Muscle of arm (tissue), 14 donors: ENCODE measurements at places on chromosomes 6 and 20.

DNA sequence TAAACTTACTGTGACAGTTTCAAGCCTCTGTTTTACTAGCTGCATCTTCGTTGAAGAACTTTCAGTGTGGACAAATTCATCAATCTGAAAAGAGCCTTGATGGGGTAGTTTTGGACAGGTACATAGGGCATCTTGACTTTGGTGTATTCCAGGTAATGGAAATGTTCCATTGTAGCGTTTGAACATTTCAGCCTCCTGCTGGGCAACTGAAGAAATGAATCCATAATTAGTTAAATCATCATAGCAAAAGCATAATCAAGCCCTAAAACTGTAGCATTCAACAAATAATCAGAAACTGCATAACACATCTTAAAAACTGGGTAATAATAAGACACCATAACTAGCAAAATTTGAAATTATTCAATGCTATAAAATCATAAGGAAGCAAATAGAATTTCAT lies 86.2 kb downstream of the AHI1 start:
- no peak for DNase-seq

- no peak for DNase-seq
These were observed 445.4 kb upstream of the DEFB115 start for GRCh38 chr20:30811885-30812671.

- DNase-seq = no peak
These were observed 39.2 kb downstream of the LIN28B start for GRCh38 chr6:104995989-104996617.

DNA sequence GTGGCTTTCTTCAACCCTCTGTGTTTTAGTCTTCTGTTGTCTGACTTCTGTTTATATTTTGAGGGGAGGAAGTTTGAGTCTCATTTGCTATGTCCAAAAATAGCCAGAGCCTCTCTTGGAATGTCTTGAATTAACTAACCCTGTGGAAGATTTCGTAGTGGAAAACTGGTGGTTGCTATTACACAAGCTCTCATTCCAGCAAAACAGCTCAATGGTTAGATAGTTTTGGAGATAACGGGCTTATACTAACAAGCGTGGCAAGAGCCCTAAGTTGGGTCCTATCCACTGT lies 1.6 kb downstream of the CCN2 start:
- DNase-seq = peak; percentile 75

DNA sequence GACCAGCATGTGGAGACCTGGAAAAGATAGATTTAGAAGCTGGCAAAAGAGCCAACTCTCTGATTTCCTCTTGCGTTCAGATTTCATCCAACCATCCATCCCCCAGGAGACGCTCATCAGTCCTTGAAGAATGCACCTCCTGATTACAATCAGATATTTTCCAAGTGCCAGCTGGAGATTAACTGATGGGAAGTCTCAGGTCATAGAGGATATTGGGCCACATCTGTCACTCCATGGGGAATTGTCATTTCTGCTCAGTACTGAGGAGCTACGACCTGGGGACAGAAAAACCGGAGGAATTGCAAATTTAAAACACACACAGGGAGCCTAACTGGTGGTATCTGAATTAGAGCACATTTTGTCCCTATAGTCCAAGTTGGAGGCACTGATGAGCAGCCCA lies 496.2 kb upstream of the SULF2 start:
- no peak for DNase-seq

GRCh38 chr6:37878150-37878710 lies 58.7 kb downstream of the ZFAND3 start:
- DNase-seq = no peak

DNA sequence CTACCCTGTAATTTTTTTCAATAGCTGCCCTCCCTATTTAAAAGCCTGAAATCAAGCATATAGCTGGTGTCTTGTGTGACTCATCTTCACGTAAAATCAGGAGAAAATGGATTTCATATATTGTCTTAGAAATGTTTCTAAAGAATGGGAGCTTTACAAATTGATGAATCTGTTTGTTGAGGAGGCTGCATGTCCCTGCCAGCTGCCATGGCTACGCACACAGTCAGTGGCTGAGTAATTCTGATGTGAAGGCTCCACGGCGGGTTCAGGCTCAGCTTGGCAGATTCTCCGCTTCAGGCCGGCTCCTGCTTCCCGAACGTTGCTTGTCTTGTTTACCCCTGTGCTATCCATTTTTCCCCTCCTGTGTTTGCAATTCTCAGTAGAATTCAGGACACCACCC lies 82.8 kb downstream of the CCDC170 start:
- no peak for DNase-seq

- no peak for DNase-seq
These were observed 71.7 kb downstream of the B4GALT5 start for GRCh38 chr20:49641683-49642656.

DNA sequence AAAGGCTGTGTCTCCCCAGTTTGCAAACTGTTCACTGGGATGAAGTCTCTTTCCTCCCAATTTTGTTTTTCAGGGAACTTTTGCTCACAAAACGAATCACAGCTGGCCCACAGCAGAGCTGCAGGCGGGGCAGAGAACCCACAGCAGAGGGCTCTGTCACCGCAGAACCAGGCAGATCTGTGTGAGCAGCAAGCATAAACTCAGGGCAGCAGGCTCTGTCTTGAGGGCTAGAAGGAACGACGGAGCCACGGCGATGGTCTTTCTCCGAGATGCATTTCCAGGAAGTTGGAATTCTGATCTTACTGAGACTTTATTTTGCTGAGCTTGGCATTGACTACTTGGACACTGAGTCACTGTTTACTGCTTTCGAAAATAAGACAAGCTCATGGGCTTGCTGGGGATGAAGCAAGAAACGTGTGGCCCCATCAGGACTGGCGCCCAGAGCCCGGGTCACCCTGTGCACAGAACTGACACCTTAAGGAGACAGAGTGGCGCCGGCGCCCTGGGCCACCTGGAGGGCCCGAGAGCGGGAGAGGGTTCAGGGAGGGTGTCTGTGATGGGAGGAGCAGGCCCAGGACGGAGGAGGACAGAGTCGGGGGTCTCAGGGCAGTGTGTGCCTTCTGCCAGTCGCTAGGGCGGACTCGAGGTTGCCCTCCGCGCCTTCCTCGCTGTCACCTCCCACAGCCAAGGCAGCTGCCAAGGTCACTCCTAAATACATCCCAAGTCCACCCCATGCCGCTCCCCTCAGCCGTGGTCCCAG lies 106.3 kb upstream of the NXT1 start:
- DNase-seq = no peak

DNA sequence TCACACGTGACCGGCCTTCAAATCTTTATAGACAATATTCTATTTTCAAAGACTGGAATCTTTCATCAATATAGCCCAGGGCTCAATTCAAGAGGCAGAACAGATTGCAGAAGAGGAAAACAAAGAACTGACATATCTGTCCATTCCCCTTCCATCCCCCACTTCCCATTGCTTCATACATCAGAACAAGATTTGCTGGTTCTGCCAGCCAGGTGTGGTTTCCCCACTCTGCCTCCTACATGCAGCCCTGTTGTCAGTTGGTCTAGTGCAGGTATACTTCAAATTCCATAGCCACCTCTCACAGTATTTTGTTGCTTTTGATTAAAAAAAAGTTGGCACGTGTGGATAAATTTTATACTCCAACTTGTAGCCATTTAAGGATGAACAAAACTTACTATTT lies 174.9 kb downstream of the CD109 start:
- DNase-seq = no peak

DNA sequence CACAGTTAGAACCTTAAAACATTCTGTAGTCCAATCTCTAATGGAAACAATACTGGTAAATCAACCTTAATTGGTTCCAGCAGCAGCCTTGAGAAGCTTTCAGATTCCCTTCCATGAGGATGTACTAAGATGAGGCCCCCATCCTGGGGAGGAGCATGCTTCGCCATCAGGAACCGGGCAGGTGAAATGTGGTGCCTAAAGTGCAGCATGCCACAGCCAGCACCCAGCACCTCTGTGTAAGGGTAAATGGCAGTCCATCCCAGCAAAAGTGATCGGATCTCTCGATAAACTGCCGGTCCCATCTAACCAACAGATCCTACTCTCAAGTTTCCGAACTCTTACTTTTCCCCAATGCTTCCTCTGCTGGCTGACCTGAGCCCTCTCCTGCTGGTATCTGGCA lies 166.3 kb upstream of the PDE10A start:
- no peak for DNase-seq

DNA sequence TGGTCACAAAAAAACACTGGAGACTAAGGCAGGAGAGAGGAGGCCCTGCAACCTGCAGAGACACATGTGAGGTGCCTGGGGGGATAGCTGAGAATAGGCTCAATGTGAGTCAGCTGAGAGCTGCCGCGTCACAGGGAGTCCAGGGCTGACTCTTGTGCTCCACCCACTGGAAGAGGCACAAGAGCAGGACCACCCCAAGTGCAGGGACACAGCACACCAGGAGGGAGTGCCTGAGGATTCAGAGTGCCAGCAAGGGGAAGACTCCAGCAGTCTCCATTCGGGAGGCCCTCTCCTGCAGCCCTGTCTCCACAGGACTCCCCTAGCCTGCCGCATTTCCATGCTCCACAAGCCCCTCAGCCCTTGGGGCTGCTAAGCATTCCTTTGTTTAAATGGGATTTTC lies 105.5 kb downstream of the HUS1B start:
- DNase-seq = peak; percentile 5

- DNase-seq = no peak
These were observed 647.9 kb downstream of the KIF16B start for GRCh38 chr20:15925376-15925775.

DNA sequence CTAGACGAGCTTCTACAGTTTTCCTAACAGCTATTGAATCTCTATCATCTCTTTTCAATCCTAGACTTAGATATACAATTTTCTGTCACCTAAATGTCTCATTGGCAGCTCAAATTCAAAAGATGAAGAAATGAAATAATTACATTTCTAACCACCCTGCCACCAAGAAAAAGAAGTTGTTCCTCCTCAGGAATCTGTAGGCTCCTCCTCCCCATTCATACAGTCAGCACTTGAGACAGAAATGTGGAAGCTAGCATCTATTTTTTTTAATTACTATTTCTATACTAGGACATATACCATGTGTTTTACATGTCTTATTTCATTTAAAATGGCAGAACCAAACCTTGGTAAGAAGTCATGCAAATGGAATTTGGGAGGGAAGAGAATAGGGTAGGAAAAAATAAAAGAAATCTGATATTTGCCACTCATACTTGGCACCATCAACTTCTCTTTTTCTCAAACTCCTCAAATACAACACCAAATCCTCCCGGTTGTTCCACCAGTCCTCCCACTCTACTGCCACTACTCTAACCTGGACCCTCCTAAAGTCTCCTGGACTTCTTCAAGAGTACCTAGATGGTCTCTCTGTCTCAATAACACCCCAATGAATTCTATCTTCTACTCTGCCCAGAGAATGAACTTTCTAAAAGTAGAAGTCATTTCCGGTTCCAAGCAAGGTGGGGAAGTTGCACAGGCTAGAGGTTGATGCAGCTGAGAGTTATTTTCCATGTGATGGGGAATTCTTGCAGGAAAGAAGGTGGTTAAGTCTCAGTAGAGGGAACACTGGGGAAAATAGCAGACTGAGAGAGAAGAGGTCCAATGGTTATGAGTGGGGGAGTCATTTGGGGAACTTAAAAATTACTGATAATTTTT lies 54.1 kb downstream of the ATXN1 start:
- no peak for DNase-seq

DNA sequence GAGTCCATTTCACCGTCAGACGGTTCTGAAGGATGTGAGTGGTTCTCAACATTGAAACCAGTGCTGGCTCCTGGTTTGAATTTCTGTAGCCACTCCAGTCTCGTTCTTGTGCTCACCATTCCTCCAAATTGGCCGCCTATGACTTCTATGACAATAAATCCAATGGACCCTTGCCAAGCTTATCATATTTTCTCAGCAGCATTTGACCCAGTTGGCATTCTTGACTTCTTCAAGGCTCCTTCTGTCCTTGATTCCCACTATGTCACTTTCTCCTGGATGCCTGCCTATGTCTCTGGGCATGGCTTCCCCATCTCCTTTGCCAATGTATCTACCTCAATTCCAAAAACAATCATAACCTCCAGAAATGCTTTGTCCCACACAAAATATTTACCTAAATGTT lies 756.0 kb upstream of the NRSN1 start:
- peak; percentile 18 for DNase-seq

- DNase-seq = peak; percentile 3
These were observed 23.9 kb upstream of the E2F3 start for GRCh38 chr6:20377623-20378265.

DNA sequence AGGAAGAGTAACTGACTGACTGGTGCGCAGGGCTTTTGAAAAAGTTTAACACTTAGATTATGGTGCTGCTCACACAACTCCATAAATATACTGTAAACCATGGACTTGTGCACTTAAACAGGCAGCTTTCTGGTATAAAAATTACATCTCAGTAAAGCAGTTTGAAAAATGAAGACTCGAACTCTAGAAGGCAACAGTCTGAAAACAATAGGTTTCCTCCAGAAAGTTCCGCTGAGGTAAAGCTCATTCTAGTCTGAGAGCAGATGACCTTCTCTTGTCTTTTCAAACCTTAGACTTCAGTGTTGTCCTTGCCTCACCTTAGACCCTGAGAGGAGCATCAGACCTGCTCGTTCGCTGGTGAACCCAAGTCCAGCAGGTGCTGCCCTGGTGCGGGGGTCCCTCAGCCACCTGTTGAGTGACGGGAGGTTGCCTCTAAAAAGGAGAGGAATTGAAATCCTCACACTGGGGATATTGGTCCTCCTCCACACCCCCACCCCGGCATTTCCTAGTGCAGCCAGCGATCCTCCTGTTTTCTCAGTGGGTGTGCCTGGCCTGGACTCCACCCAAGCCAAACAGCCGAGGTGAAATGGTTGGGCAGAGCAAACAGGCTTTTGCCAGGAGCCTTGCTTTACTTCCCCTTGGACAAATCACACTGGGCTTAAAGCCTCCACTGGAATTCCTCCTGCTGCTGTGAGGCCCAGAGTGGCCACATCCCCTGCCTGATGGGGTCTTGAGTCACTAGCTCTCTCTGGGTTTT lies 14.7 kb upstream of the PYGB start:
- DNase-seq = no peak

GRCh38 chr6:157867155-157867559 lies 44.1 kb downstream of the SNX9 start:
- no peak for DNase-seq

DNA sequence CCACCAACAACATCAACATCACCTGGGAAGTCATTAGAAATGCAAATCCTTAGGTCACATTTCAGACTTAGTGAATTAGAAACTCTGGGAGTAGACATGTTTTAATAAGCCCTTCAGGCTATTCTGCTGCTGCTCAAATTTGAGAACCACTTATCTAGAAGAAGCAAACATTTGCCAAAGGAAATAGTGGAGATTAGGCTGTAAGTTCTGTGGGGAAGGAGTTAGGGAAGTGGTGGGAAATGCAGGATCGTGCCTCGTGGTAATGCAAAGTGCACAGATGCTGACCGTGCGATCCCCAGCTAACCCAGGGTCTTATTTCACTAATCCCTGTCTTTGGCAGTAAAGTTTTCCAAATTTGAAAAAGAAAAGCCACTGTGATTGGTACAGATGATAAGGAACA lies 328.5 kb downstream of the EPM2A start:
- DNase-seq = no peak

- DNase-seq = no peak
These were observed 1.8 kb upstream of the KCNQ5 start for GRCh38 chr6:72619883-72620696.

GRCh38 chr6:105593056-105593690 lies 190.3 kb upstream of the PREP start:
- DNase-seq = no peak

- no peak for DNase-seq
These were observed 409.9 kb upstream of the MARCKS start for GRCh38 chr6:113447088-113447831.

GRCh38 chr20:19381947-19382346 lies 169.5 kb downstream of the SLC24A3 start:
- no peak for DNase-seq

- no peak for DNase-seq
These were observed 22.3 kb downstream of the CAPN11 start for GRCh38 chr6:44180886-44181285.

GRCh38 chr20:48791666-48792071 lies 36.1 kb downstream of the PREX1 start:
- no peak for DNase-seq
